Anterior cingulate cortex (tissue), 58 donors: ENCODE measurements at places on chromosomes 11 and 22.

GRCh38 chr11:1453611-1454034 lies 33.0 kb downstream of the MOB2 start:
- no peak for DNase-seq

DNA sequence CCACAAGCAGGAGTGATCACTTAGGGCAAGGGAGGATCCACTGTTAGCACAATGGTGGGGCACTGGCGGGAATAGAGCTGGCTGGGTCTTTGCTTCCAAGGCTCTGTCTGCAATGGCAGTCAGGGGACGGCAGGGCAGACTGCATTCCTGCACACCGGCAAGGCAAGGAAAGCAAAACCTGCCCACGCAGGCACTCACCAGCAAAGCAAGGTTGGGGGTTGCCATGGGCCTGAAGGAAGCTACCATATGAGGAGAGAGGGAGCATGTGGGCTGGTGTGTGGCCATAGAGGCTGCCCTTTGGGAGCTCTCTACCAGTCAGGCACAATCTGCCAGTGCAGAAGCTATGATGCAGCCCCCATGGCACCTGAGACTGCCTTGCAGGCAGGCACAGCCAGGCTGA lies 33.2 kb downstream of the OR8B12 start:
- no peak for DNase-seq

DNA sequence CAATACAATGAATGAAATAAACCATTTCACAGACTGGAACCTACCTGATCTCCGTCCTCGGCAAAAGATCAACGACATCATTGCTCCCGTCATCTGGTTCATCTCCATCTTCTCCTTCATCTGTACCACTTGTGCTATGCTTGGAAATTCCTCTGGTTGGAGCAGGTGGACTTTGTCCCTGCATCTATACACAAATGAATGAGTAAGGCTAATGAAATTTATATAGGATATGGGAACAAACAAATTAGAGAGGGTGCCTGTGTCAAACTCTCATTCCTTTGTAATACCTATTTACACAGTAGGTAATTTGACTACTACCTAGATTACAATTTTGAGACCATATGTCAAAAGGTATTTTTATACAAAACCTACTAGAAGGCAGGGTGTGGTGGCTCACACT lies 59.4 kb downstream of the F2 start:
- DNase-seq, result no peak

DNA sequence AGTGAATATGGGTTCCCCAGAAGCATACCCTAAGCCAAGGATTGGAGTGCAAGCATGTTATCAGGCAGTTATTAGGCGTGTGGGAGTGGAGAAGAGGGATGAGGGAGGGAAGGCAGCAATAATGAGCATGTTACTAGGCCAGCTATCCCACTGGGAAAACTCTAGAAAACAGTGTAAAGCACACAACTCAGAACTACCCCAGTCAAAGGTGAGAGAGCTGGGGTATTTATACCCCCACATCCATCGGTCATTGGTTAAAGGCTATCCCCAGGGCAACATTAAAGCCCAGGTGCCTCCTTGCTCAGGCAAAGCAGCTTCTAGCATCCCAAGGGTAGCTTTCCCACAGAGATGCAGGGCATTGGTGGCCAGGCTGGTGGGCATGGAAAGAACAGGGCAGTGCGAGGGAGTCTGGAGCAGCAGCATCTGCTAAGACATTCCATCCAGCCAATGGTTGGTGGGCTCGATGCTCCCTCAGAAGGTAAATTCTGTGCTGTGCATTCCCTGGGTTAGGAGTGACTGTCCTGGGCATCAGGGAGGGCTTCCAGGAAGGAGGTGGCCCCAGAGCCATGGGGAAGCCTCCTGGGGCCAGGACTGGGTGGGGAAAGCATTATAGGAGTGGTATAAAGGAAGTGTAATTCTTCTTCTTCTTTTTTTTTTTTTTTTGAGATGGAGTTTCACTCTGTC lies 21.1 kb upstream of the LRRC10B start:
- DNase-seq, result no peak

DNA sequence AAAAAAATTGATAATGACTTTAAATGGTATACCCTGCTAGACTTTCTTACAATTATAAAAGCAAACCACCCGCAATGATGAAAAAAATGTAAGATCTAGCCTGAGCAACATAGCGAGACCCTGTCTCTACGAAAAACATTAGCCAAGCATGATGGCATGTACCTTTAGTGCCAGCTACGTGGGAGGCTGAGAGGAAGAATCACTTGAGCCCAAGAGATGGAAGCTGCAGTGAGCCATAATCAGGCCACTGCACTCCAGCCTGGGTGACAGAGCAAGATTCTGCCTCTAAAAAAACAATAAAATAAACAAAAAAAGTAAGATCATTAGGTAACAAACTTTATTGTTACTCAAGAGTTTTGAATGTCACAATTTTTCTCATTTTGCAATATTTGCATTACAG lies 39.2 kb downstream of the KMT5B start:
- no peak for DNase-seq

- no peak for DNase-seq
Measured at GRCh38 chr11:99887481-99887880, 799.6 kb upstream of the ARHGAP42 start.

- DNase-seq, result no peak
Measured at GRCh38 chr11:15035283-15035682, 38.1 kb upstream of the CALCB start.

DNA sequence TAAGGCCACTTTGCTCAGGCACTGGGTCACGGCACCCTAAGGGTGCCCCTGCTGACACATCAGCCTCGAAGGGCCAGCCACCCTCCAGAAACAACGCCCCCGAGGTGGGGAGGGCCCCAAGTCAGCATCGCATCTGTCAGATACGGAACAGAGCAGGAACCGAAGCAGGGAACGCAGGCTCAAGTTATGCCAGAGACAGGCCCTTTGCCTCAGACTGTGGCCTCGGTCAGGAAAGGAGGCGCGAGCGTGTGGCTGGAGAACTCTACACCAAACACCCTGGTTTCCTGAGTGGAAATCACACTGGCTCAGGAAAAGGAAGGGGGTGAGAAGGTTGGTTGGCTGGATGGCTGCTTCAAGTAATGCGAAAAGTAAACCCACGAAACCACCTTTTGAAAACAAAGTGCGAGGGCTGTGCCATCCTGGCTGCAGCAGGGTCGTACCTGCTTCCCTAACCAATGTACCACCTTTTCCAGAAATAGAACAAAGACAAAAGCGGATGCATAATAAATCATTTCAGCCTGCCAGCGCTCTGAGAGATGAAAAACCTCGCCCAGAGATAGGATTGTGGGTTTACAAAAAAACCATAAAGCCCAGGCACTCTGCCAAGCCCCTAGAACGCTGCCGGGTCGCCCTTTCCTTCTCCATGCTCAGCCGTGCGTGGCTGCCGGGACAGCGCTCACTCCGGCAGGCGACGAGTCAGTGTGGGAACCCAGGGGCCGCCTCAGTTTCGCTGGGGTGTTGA lies 38.6 kb downstream of the TRMU start:
- no peak for DNase-seq
